ENCODE measurements at places on chromosomes 1 and 21.

DNA sequence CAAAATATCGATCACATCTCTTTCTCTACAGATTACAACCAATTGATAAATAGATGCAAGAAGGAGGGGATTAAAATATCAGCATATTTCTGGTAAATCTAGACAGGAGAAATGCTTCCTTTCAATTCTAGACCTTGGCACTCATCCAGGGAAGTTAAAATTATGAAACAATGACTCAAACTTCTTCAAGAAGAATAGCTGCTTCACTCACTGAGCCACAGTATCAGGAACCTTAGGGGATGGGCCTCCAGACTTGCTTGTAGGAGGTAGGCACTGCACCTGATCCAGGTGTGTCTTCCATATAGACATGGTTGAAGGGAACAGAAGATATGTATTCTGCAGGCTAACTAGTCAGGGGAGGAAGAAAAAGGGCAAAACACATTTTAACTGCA is 9.8 kb downstream of the SLAMF7 start:
- DNase-seq: no peak

GRCh38 chr1:208205216-208206013 is 38.8 kb downstream of the PLXNA2 start:
- no peak for DNase-seq

DNA sequence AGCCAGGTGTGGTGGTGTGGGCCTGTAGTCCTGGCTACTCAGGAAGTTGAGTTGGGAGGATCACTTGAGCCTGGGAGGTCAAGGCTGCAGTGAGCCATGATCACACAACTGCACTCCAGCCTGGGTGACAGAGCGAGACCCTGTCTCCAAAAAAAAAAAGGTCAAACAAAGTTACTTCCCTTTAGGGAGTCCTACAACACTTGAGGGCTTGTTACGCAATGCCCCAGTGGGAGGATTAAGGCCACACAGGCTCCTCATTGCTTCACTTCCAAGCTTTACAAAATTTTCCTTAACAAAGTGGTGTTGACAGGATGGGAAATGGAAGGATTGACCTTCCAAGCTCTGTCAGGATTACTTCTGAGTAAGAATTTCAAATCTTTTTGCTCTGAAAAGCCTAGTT is 6.2 kb upstream of the EXTL1 start:
- no peak for DNase-seq

- DNase-seq: no peak
Measured at GRCh38 chr1:40755067-40755466, 28.5 kb upstream of the KCNQ4 start.

DNA sequence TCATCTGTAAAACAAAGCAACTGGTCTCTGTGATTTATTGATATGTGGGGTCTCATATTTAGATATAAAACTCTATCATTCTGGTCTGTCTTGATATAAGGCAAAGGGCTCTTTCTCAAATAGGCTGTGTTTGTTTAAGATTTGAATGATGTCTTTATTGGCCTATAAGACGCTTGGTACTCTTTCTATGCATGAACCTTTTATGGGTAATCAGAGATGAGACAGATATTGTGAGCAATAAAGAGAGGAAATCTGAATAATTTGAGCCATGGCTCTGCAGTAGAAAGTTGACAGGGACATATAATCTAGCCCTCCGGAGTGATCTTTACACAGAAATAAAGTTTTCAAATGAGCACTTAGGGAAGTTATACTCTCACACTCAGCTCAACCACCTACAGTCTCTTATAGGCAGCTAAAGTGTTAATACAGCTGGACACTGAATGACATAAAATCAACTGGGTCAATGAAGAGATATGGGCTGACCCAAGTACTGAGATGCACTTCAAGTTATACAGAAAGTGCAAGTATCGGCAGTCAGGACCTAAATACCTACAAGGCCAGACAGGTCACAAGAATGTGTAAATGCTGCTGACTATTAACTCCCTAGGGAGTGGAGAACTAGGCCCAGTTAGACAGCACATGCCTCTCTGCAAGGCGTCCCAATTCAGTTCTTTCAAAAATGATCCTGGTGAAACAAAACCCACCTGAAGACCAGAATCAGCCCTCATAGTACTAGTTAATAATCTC is 111.0 kb downstream of the PTPN14 start:
- no peak for DNase-seq

DNA sequence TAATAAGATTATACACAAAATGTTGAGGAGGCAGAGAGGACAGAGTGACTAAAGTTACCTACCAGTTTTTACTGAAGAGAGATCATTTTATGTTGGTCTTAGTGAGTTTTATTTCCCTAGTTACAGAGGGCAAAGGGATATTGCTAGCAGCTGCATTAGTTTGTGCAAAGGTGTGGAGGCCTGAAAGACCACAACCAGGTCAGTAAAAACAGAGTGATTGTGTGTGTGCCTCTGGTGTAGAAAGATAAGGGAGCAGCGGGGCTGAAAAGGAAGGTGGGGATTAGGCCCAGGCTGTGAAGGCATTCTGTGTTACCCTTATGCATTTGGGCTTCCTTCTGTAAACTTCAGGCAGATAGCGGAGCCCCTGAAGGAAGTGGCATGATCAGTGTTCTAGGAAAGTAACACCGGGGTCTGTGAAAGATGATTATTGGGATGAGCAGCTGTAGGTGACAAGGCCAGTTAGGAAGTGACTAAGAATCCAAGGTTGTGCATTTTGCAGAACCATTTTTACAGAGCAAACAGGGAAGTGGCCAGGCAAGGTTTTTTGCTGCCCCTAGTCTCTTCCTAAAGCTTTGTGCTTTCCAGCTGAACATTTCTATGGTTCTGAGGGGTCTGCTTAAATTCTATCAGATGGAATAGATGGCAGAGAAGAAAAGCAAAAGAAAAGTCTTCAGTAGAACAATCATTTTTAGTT is 3.7 kb downstream of the GADD45A start:
- no peak for DNase-seq

- no peak for DNase-seq
Measured at GRCh38 chr1:231734417-231734816, 107.8 kb downstream of the DISC1 start.

DNA sequence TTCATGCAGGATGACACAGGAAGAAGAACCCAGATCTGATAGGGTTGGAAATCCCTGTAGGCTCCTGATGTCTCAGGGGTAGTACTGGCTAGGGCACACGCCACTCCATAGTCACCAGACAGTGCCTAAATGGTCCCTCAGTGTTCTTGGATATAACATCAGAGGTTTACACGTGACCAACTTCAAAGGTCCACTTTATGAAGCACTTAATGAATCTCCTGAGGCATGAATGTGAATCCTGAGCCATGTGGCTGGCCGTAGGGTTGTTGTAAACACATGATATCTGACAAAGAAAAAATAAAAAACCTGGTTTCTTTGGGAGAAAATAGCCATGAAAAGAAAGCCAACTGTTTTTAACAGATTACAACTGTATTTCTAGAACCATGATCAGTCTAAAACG is 27.5 kb downstream of the SLC6A17 start:
- DNase-seq: no peak

- DNase-seq: no peak
Measured at GRCh38 chr1:186202271-186202764, 172.7 kb downstream of the TPR start.

GRCh38 chr1:230866171-230867070 is 1.9 kb downstream of the C1orf198 start:
- DNase-seq: no peak

GRCh38 chr1:844472-845026 is 79.2 kb upstream of the SAMD11 start:
- DNase-seq: no peak

- DNase-seq: no peak
Measured at GRCh38 chr1:204479387-204480136, 15.0 kb downstream of the PIK3C2B start.

DNA sequence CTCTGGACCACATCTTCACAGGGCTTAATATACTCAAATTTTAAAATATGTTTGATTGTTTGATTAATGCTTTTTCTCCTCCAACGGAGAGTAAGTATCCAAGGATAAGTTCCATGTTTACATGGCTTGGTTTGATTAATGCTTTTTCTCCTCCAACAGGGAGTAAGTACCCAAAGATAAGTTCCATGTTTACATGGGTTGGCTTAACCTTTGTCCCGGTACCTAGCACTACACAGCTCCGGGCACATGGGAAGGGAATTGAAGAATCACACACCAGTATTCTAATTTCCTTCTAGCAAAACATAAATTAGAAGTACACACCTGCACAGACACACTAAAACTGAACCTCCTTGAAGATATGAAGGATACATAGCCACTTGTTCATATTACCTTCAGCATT is 77.5 kb downstream of the ARID4B start:
- no peak for DNase-seq

- DNase-seq: peak; percentile 80
Measured at GRCh38 chr1:211735208-211736170, 60.1 kb upstream of the NEK2 start.

- DNase-seq: no peak
Measured at GRCh38 chr1:79364896-79365295, 358.4 kb upstream of the ADGRL4 start.

GRCh38 chr1:174837386-174837785 is 162.4 kb upstream of the CACYBP start:
- no peak for DNase-seq

DNA sequence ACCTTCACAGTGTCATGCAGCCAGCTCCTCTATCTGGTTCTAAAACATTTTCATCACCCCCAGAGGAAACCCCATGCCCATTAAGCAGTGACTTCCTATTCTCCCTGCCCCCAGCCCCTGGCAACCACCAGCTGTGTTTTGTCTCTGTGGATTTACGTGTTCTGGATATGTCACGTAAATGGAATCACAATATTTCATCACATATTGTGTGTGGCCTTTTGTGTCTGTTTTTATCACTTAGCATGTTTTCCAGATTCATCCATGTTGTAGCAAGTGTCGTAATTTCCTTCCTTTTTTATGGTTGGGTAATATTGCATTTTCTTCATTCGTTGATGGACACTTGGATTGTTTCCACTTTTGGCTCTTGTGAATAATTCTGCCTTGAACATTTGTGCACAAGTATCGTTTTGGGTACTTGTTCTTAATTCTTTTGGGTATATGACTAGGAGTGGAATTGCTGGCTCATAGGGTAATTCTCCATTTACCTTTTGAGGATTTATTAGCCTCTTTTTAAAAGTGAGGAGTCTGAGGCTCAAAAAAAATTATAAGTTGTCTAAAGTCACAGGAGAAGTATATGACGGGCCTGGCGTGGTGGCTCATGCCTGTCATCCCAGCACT is 127.0 kb downstream of the MRPS6 start:
- no peak for DNase-seq

GRCh38 chr1:8831340-8831739 is 13.9 kb upstream of the RERE start:
- DNase-seq: no peak

GRCh38 chr1:169048043-169048442 is 58.4 kb upstream of the ATP1B1 start:
- DNase-seq: no peak

DNA sequence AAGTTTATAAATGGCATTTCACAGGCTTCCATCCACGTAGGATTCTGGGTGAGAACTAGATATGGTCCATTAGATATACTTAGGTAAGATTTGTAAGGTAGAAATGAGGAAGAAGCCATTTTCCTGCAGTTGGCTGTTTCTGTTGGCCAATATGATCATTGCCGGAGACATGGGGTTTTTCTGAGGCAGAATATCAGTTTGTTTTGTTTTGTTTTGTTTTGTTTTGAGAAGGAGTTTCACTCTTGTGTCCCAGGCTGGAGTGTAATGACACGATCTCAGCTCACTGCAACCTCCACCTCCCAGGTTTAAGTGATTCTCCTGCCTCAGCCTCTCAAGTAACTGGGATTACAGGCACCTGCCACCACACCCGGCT is 8.7 kb upstream of the EYA3 start:
- DNase-seq: no peak

DNA sequence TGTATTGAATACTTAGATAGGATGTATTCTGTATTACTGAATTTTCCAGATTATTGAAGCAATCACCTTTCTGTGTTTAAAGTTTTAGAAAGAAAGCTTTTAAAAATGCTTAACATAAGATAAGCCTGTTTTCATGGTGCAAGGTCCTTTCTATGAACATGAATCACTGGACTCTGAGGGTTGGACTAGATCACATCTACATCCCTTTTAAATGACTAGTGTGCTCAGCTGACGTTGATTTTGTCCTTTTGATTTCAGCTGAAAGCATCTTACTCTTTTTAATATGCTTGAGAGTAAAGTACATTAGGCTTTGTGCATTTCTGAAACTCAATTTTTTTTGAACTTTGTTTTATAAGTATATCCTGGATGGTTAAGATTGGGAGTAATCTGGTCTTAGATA is 16.2 kb downstream of the MIER1 start:
- no peak for DNase-seq

GRCh38 chr1:21764615-21765423 is 18.1 kb downstream of the USP48 start:
- DNase-seq: no peak

- DNase-seq: no peak
Measured at GRCh38 chr1:30997463-30998057, 68.0 kb downstream of the PUM1 start.

DNA sequence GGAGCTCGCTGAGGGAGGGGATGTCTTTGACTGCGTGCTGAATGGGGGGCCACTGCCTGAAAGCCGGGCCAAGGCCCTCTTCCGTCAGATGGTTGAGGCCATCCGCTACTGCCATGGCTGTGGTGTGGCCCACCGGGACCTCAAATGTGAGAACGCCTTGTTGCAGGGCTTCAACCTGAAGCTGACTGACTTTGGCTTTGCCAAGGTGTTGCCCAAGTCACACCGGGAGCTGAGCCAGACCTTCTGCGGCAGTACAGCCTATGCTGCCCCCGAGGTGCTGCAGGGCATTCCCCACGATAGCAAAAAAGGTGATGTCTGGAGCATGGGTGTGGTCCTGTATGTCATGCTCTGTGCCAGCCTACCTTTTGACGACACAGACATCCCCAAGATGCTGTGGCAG is 1.4 kb downstream of the TSSK3 start:
- DNase-seq: no peak

DNA sequence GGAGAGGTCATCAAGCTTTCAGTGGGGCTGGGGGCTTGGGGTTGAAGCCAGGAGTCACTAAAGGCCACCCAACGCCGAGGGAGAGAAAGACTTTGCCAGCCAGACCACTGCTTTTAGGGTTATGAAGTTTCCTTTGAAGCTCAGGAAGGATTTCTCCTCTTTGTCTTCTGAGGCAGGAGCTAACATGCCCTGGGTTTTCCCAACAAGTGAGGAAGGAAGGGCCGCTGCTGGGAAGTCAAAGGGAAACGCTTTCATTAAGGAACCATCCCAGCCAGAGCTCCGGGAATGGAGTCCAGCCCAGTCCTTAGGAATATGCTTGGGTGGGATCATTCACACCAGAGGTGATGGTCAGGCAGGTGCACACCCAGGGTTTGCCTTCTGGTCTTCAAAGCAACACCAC is 436.9 kb downstream of the PRDM2 start:
- no peak for DNase-seq

Measured in hypothalamus (tissue), 51 donors.